Astrocyte of the hippocampus (primary cell): ENCODE measurements at places on chromosomes 7 and 10.

GRCh38 chr7:122136078-122136477, 8.0 kb downstream of the AASS start:
- peak; percentile 10 for DNase-seq

DNA sequence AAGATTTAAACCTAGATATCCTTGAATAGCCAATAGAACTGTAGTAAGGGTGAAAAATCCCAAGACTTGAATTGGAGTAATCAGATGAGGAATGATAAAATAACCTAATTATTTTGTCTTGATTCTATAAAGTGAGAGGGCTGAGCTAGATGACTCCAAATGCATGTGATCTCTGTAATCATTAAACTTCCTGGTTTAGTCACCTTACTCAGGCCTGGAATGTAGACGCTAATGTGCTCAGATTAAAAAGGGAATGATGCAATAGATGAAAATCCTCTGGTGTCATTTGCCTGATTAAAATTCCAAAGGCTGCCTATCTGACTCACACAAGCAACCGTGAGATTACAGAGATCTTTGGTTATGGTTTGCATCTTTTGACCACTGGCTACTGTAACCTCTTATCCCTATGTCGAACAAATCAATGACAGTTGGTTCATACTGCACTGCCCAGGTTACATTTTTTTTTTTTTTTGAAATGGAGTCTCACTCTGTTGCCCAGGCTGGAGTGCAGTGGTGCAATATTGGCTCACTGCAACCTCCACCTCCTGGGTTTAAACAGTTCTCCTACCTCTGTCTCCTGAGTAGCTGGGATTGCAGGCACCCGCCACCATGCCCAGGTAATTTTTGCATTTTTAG, 2.9 kb upstream of the HKDC1 start:
- peak; percentile 86 for DNase-seq

GRCh38 chr7:30302656-30303311, 18.4 kb downstream of the ZNRF2 start:
- DNase-seq, result no peak

DNA sequence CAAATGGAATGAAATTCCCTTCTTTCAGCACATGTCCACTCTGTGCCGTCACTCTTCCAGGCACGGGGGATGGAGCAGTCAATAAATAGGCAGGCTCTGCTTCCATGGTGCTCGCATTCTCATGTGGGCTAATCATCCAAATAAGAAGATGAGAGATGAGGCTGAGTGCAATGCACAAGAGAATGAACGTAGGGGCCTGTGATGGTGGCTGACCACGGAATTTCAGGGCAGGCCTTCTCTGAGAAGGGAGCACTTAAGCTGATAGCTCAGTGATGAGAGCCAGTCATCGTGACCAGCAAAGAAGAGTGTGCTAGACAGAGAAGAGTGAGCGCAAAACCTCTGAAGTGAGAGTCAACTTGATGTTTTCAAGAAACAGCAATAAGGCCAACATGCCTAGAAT, 47.9 kb downstream of the TAF3 start:
- DNase-seq, result peak; percentile 14

GRCh38 chr10:76717141-76717540, 920.5 kb downstream of the KCNMA1 start:
- DNase-seq, result peak; percentile 53

- no peak for DNase-seq
These were observed 70.0 kb upstream of the VOPP1 start for GRCh38 chr7:55642266-55642665.

- peak; percentile 40 for DNase-seq
These were observed 175.3 kb upstream of the KLF14 start for GRCh38 chr7:130909161-130909836.

- no peak for DNase-seq
These were observed 76.3 kb downstream of the FGFR2 start for GRCh38 chr10:121521794-121522556.

- DNase-seq, result no peak
These were observed 9.6 kb downstream of the PKD1L1 start for GRCh38 chr7:47938574-47939165.

DNA sequence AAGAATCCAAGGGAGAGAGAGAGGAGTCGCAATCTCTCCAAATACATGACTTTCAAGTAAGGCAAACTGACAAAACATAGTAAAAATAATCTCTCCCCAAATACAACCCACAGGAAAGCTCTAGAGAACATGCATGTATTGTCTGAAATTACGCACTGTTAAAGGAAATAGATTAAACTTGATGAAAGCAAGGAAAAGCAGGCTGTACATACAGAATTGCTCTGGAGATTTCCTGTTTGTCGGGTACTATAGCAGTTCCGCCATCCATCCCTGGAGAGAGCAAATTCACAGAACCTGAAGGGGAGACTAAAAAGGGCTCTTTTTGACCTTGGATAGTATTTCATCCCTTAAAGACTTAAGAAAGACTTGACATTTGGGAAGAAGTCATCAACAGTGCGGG, 170.2 kb upstream of the BET1 start:
- no peak for DNase-seq

- DNase-seq, result no peak
These were observed 201.9 kb upstream of the SHH start for GRCh38 chr7:156014201-156014600.

- peak; percentile 80 for DNase-seq
These were observed 1.5 kb downstream of the TRIL start for GRCh38 chr7:28956608-28957063.

- DNase-seq, result no peak
These were observed 100.2 kb downstream of the FAM107B start for GRCh38 chr10:14674376-14675050.

GRCh38 chr7:89887489-89887888, 266.8 kb upstream of the STEAP1 start:
- DNase-seq, result peak; percentile 33

GRCh38 chr7:69781412-69781846, 183.2 kb downstream of the AUTS2 start:
- DNase-seq, result peak; percentile 68

DNA sequence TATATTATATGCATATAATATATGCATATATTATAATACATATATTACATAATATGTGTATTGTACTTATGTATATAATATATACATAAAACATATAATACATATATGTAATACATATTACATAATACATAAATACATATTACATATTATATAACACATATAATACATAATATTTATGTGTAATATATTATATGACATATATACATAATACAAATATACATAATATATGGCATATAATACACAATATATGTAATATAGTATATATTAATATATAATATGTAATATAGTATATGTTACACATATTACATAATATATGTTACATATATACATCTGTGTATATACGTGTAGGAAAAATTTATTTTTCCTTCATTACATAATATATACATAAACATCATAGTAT, 63.4 kb downstream of the SGMS1 start:
- DNase-seq, result no peak

DNA sequence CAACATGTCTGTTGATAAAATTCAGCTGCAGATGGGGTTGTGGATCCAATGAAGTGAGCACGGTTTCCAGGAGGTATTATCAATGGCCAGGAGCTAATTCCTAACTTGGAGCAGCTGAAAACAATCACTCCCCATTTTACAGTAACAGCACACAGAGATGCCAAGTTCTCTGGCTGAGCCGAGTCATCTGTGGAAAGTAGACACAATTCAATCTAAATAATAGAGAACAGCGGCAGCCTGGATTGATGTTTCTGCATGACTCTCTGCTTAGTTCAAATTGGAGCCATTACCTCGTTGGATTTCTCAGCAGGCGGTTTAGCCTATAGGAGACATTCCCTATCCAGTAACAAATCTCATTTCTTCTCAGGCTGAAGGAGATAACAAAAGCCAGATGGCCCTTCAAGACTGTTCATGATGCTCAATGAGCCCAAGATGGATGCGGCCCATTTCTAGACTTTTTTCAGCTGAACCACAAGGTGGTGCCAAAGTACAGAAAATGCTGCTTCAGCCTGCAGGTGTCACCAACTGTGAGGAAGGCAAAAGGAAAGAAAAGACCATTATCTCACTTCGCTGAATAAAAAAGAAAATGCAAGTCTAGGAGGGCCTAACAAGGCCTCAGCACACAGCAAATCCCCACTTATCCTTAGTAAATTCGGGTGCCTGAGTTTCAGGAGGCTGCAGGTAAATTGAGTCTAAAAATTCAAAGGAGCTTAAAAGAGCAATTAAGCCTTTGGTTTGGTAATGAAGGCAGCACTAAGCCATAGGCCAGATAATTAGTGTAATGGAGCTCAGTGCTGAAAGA, 83.7 kb downstream of the SLC16A9 start:
- DNase-seq, result peak; percentile 85

- peak; percentile 21 for DNase-seq
These were observed 171.2 kb downstream of the ARHGAP21 start for GRCh38 chr10:24552346-24553016.

GRCh38 chr10:125505648-125506047, 177.3 kb downstream of the TEX36 start:
- DNase-seq, result no peak

- DNase-seq, result no peak
These were observed 195.0 kb downstream of the GPR37 start for GRCh38 chr7:124570558-124570957.

GRCh38 chr10:113960617-113961181, 83.0 kb upstream of the ADRB1 start:
- DNase-seq, result peak; percentile 42

- no peak for DNase-seq
These were observed 308.2 kb downstream of the IPMK start for GRCh38 chr10:57959318-57960006.

DNA sequence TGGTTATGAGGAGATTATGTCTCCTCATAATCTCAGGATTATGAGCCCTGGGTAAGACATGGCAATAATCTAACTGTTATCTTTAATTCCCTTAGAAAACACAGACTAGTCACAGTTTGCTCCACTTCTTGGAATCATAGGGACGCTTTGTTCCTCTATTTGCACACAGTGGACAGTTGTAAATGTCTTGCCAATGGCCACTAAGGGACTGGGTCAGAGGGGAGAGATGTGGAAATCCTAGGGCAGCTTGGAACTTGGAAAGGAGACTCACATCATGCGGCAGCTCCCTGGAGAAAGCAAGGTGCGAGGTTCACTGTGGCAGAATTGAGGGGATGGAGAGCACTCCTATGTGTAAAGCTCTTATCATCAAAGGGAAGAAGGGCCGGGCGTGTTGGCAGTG, 266.1 kb downstream of the PRPF18 start:
- no peak for DNase-seq

- DNase-seq, result no peak
These were observed 92.0 kb upstream of the CDC14C start for GRCh38 chr7:48832303-48832845.

DNA sequence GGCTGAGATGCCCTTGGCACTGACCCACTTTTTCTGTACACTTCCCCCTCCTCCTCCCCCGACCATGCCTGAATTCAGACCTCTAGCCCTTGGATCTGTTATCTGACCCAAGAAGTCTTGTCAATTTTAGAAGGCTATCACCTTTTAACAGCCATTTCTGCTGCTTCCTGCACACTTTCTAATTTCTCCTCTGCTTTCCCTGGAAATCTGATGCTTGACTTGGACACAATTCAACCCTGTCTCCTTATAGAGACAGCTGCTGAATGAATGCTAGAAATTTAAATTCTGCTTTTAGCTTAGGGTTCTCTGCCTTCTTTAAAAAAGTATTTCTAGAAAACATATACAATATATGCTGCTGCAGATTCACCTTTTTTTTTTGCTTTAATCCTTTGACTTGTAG, 417.9 kb upstream of the KLF6 start:
- DNase-seq, result peak; percentile 22

- peak; percentile 8 for DNase-seq
These were observed 36.7 kb downstream of the LUC7L2 start for GRCh38 chr7:139396323-139396951.

DNA sequence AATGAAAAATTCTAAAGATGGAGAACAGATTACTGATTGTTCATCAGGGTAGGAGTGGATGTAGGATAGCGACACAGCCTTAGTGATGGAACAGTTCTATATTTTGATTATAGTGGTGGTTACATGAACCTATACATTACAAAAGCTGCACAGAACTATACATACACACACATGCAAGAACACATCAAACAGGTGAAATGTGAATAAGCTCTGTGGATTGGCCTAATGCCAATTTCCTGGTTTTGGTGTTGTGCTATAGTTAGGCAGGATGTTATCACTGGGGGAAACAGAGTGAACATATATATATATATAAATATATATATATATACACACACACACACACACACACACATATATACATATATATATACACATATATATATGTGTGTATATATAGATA, 76.4 kb upstream of the PIK3CG start:
- no peak for DNase-seq

GRCh38 chr7:51551070-51551469, 234.5 kb upstream of the COBL start:
- no peak for DNase-seq

DNA sequence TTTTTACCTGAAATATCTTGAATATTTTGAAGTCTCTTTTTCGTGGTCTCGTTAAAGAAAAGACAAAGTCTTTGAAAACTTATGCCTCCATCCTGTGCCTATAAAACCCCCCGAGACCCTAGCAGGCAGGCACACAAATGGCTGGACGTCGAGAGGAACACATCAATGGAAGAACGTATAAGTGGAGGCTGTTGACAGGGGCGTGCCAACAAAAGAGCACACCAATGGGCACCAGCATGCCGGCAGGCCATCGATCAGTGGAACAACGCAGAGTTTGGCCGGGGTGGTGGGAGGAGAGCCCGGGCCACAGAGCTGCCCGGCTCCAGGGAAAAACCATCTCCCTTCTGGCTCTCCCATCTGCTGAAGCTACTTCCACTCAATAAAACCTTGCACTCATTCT, 24.7 kb downstream of the ENKUR start:
- DNase-seq, result no peak

DNA sequence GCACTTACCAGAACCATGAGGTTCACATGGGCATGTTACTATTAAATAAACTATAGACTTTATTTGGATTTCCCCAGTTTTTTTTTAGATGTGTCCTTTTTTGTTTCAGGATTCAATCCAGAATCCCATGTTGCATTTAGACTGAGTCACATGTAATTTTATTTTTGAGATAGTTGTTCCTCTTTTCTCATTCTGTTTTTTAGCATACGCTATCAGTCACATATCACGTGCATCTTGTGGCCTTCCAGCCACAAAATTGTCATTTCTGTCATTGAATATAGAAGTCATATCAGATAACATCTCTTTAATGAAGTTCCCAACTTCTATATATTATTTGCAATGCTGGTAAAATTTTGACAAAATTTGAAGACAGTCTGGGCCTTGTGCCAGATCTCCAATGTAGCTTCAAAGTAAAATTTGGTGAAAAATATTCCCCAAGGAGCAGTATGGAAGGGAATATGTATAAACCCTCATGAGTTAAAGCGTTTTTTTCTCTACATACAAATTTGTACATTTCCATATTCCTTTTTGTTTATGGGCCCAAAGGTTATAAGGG, 132.3 kb upstream of the MKI67 start:
- no peak for DNase-seq

GRCh38 chr7:134787064-134787463, 7.6 kb downstream of the CALD1 start:
- no peak for DNase-seq
